Activated CD4-positive, alpha-beta memory T cell treated with anti-CD3 and anti-CD28 coated beads, Interleukin-2, amount 10 ng/mL, durations not matched to agents 7 days and 5 days (primary cell): ENCODE measurements at places on chromosomes 3 and 15.

GRCh38 chr15:66115568-66116206, 137.9 kb downstream of the MEGF11 start:
- H3K4me1 ChIP-seq, result peaks cover 19% of the 10 kb centered on the region
- H3K4me3 ChIP-seq, result peak overlapping the region; percentile 7
- H3K27ac ChIP-seq, result peak overlapping the region; percentile 27

- H3K27me3 ChIP-seq, result no peaks in the 10 kb centered on the region
- no peak overlapping the region for H3K4me3 ChIP-seq
- no peak overlapping the region for H3K27ac ChIP-seq
- H3K4me1 ChIP-seq, result no peaks in the 10 kb centered on the region
Measured at GRCh38 chr15:45268135-45268534, 16.1 kb downstream of the SLC28A2 start.

DNA sequence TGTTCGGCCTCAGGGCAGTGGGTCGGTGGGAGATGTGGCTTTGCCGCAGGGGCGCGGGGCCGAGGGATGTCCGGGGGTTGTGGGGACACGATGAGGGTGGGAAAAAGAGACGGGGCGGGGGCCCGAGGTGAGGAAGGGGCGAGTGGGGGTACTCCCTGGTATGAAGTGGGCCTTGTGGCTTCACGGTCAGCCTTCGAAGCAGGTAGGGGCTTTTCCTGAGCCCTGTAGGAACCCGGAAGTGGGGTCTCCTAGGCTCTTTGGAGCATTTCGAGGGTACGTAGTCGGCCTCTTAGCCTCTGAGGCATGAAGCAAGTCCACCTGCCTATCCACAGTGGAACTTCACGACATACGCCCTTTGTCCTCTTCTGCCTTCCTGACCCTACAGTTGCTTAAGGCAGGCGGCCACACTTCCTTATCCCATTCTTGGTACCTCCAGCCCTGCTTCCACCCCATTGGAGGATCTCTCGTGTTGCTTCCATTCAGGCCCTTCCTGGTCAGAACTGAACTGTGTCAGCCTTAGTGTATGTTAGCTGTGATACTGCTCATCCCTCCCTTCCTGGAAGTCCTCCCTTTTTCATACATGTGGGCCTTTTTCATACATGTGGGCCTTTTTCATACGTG, 389 bp downstream of the ARPC4 start:
- H3K4me3 ChIP-seq, result peak overlapping the region; percentile 97
- peaks cover 68% of the 10 kb centered on the region for H3K36me3 ChIP-seq
- H3K27me3 ChIP-seq, result no peaks in the 10 kb centered on the region
- peak; percentile 44 for DNase-seq
- peak overlapping the region; percentile 99 for H3K27ac ChIP-seq

- DNase-seq, result no peak
- no peaks in the 10 kb centered on the region for H3K27me3 ChIP-seq
Measured at GRCh38 chr3:14183015-14183577, 4.5 kb downstream of the LSM3 start.

- H3K36me3 ChIP-seq, result peaks cover 36% of the 10 kb centered on the region
- H3K4me3 ChIP-seq, result no peak overlapping the region
- no peaks in the 10 kb centered on the region for H3K4me1 ChIP-seq
- no peak for DNase-seq
- no peaks in the 10 kb centered on the region for H3K27me3 ChIP-seq
Measured at GRCh38 chr3:88082854-88083253, 23.8 kb downstream of the ZNF654 start.

DNA sequence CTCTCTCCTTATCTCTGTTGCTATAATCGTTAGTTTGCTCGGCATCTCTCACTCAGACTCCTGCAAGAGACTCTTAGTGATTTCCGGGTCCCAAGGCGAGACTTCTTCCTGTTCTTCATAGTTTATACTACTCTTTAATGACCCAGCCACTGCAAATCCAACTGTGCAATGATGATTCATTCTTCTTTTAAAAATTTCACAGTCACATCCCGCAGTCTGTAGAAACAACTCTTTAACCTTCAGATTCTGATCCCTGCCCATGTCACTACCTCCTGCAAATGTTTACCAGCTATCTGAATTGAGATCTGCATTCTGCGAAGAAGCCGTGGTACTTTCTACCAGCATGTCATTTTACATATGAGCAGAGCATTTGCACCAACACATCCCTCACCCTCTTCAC, 2.8 kb upstream of the VGLL3 start:
- H3K27ac ChIP-seq, result no peak overlapping the region
- H3K27me3 ChIP-seq, result peaks cover 21% of the 10 kb centered on the region
- no peak overlapping the region for H3K4me3 ChIP-seq

DNA sequence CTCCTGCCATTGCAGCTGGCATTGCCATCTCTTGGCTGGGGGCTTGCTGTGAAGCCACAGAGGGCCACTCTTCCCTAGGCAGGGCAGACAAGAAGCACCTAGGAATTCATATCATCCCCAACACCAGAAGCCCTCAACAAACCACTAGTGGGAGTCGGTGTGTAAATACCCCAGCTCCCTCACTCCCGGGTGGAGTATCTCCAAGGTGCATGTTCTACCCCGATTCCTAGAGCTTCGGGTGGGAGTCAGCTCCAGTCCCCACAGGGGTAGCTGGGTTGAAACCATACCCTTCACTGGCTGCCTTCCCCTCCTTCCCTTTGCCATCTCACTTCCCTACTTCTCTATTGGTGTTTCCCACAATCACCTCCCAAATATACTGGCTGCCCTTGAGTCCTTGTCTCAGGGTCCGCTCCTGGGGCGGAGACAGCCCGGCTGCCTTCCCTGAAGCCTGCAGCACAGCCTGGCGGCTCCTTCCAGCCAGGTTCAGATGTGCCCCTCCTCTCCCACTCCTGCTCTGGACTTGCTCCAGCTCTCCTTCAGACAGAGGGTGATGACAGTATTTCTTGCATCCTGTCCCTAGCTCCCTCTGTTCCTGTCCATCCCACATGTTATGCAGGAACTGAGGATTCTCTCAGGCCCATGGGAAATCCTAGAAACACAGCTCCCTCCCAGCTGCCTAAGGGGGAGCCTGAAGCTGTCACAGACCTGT, 33.3 kb downstream of the FAM3D start:
- no peaks in the 10 kb centered on the region for H3K4me1 ChIP-seq
- H3K36me3 ChIP-seq, result no peaks in the 10 kb centered on the region
- H3K4me3 ChIP-seq, result no peak overlapping the region
- DNase-seq, result no peak
- peaks cover 7% of the 10 kb centered on the region for H3K27me3 ChIP-seq

- H3K27me3 ChIP-seq, result peaks cover 66% of the 10 kb centered on the region
- no peak overlapping the region for H3K4me3 ChIP-seq
- no peaks in the 10 kb centered on the region for H3K36me3 ChIP-seq
- H3K27ac ChIP-seq, result no peak overlapping the region
- DNase-seq, result no peak
- peaks cover 24% of the 10 kb centered on the region for H3K4me1 ChIP-seq
Measured at GRCh38 chr3:194200422-194201081, 64.6 kb downstream of the HES1 start.

DNA sequence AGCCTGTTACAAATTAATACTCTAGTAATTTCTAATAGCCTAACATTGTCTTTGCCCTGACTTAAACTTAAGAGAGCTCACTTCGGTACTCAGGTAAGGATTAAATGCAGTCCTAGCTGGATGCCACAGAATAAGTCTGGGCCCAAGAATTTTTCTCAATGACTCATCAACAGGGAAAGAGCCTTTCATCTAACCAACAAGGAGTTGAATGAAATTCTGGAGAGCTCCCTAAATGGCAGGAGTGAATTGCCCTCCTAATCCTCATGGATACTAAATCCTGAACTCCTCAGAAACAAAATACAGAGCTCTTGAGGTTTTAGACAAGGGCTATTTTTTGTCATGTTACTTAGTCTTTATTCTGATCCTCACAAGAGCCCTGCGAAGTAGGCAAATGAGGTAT, 159.5 kb downstream of the PLCH1 start:
- no peaks in the 10 kb centered on the region for H3K36me3 ChIP-seq
- no peak overlapping the region for H3K4me3 ChIP-seq
- no peak for DNase-seq
- H3K27ac ChIP-seq, result no peak overlapping the region
- peaks cover 12% of the 10 kb centered on the region for H3K27me3 ChIP-seq
- H3K4me1 ChIP-seq, result peaks cover 3% of the 10 kb centered on the region

- no peak for DNase-seq
- H3K4me1 ChIP-seq, result no peaks in the 10 kb centered on the region
- no peak overlapping the region for H3K4me3 ChIP-seq
Measured at GRCh38 chr15:83099290-83099689, 8.2 kb upstream of the TM6SF1 start.

DNA sequence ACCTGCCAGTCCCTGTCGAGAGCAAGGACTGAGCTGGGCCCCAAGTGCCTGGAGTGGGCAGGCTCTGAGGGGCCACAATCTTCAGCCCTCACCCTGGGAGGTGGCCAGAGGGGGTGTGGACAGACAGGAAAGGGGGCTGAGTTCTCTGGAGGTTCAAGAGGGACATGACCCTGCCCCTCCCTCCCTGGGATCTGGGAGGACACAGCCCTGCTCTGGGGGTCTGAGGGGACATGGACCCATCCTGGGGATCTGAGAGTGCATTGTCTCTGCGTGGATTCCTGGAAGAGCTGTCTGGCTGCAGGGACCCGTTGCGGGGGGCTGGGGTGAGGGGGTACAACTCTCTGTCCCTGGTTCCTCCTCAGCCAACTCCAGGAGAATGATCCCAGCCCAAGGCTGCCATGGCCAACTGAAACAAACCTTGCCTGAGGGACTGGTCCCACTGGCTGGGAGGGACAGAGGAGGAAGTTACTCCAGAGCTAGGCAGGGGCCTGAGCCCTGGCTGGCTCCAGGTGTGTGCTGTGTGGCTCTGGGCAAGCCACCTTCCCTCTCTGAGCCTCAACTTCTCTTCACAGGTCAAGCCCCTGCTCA, 29.0 kb downstream of the PTH1R start:
- DNase-seq, result no peak
- no peak overlapping the region for H3K4me3 ChIP-seq
- H3K4me1 ChIP-seq, result peaks cover 13% of the 10 kb centered on the region
- no peak overlapping the region for H3K27ac ChIP-seq

- H3K4me1 ChIP-seq, result peaks cover 45% of the 10 kb centered on the region
- H3K27ac ChIP-seq, result no peak overlapping the region
- DNase-seq, result no peak
- no peak overlapping the region for H3K4me3 ChIP-seq
- no peaks in the 10 kb centered on the region for H3K27me3 ChIP-seq
Measured at GRCh38 chr3:123525433-123525832, 59.4 kb downstream of the HACD2 start.

DNA sequence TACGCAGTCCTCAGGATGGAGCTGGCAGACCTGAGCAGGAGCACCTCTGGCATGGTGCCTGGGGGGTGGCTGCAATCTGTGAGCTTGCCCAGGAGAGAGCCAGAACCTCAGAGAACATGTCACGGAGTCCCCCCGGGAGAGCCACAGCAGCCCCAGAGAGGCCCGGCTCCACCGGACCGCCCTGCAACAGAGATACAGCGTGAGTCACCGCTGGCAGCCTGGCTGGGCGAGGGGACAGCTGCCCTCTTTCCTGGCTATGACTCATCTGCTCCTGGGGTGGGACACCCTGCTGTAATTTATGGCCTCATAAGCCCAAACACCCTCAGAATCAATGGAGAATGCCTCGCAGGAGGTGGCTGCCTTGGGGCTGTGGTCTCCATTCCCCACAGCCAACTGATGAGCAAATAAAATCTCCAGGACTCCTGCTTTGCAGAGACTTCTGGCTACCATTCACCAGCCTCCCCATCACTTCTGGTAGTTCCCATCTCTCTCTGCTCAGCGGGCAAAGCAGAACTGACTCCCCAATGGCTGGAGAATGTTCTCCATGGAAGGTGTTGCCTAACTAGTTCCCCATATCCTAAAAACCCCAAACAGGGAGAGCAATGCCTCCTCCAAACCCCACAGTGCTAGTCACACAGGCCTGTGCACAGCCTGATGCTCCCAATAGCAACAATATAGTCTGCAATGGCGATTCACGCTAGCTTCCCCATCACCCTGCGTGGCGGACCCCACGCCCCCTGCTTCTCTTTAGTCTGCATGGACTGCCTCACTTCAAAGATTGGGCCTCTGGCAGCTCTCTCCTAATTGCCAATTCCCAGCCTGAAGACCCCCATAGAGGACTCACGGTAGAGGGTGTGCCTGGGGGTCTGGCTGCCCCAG, 21.6 kb downstream of the ACSBG1 start:
- peaks cover 15% of the 10 kb centered on the region for H3K27me3 ChIP-seq
- no peaks in the 10 kb centered on the region for H3K4me1 ChIP-seq
- H3K36me3 ChIP-seq, result no peaks in the 10 kb centered on the region
- H3K4me3 ChIP-seq, result no peak overlapping the region

DNA sequence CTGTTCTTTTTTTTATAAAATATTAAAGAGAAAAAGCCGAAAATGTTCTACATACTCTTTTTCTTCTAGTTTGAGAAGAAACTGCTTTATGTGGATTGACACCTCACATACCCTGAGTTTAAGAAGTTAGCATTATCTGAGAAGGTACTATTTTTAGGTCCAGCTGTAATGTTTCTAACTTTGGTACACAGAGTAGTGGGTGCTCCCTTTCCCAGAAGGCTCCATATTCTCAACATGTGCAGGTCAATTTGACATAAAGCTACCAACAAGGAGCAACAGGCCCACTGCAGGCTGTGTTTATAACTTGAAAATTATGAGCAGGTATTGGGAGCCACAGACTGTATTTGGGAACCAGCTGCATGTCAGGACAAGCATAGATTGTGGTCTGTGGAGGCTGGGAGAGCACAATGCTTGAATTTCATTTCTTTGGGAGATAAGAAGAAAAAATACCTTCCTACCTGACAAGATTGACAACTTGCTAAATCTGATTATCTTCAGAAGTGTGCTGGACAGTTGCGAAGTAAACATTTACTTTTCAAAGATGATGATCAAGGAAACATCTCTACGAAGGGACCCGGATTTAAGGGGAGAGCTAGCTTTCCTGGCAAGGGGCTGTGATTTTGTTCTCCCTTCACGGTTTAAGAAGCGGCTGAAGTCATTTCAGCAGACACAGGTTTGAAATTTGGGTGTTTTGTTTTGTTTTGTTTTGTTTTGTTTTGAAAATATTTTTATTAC, 57.2 kb downstream of the PPP2R3A start:
- H3K4me1 ChIP-seq, result no peaks in the 10 kb centered on the region
- no peak overlapping the region for H3K4me3 ChIP-seq
- no peak for DNase-seq
- peaks cover 36% of the 10 kb centered on the region for H3K27me3 ChIP-seq

DNA sequence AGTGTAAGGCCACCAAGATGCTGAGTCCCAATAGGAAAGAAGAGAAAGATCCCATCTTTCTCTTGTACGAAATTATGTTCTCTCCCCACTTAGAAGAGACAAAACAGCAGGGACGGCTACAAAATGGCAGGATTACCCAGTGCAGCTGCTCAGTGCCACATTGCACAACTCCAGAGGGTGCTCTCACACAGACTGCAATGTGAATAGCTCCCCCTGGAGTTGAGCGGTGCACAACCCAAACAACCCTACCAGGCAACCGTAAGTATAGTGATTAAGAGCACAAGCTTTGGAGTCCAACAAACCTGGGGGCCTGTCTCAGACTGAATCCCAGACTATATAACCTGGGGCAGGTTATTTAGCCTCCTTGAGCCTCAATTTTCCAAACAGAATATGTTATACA, 3.1 kb upstream of the BHLHE40 start:
- H3K27ac ChIP-seq, result peak overlapping the region; percentile 99
- peak overlapping the region; percentile 94 for H3K4me3 ChIP-seq
- peaks cover 37% of the 10 kb centered on the region for H3K36me3 ChIP-seq
- H3K27me3 ChIP-seq, result no peaks in the 10 kb centered on the region
- H3K4me1 ChIP-seq, result peaks cover 35% of the 10 kb centered on the region
